Islet precursor cell (in vitro differentiated cells): ENCODE measurements at places on chromosomes 2 and 18.

DNA sequence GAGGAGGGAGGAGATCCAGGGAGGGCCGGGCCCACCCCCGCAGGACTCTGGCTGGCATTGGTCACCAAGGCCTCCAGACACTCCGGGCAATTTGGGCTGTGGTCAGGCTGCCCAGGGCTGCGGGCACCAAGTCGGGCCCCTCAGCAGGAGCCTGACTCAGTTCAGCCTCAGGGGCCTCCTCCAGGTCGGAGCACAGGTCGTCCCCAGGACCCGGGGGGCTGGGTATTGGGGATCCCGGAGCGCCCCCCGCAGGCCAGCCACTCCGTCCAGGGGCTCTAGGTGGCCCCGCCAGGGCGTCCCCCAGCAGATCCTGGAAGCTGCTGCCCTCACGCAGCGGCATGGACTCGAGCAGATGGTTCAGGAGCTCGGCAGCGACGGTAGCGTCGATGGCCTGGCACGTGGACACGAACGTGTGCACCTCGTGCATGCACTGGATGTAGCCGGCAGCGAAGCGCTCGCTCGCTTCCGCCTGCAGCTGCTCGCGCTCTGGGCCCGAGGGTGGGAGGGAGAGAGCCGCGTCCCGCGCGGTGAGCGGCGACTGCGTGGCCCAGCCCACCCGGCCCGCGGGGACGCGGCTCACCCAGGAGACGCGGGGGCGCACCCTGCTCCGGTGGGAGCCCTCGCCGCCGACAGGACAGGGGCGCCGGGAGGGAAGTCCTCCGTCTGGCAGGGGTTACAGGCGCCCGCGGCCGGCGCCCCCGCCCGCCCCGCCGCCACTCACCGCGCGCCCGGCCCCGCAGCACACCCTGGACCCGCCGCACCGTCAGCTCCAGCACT, 884 bp downstream of the HES6 start:
- no peak for DNase-seq

- peak; percentile 50 for DNase-seq
Measured at GRCh38 chr2:119475225-119475856, 43.7 kb downstream of the TMEM37 start.

- peak; percentile 78 for DNase-seq
Measured at GRCh38 chr2:214465363-214466146, 54.7 kb downstream of the VWC2L start.

DNA sequence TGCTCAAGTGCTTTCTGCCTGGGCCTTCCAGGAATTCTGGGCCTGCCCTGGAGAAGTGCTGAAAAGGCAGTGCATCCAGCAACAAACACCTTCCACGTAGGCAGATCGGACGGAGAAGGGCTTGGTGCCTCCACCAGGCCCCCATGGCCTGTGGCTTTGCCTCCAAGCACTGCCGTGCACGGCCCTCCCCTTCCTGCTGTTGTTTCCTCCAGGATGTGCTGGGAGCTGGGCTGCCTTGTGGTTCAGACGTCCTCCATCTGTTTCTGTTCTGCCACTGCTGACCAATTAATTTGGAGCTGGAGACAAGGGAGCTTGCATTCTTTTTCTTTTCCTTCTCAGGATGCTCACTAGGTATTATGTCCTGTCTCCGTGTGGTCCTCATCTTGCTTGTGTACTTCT, 197.0 kb downstream of the HRH4 start:
- DNase-seq, result no peak

DNA sequence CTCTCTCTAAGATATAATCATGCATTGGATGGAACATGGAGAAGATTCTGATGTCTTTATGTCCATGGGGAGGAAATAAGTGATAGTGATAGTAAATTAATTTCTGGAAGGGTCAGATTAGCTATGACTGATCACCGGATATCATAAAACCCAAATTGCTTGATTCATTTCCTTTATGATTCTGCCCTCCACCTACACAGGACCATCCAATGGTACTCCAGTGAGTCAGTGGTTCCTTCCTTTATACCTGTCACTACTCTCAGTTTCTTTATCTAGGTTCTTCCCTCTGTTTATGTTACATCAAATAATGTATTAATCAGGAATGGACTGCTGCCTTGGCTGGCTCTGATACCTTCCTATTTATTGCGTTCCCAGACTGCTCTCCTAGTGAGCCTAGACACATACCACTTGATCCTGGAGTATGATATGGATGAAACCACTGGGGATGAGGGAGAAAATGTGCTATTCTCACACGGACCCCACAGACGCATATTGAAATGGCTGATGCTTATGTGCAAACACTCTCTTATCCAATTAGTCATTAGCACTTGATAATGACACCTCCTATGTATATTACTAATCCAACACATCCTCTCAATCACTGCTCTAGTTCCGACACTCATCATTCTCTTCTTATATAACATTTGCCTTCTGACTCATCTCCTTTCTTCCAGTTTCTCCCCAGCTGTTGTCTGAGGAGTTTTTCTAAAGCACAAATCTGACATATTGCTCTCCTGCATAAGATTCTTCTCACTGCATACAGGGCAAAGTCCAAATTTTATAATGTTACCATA, 315.6 kb downstream of the INSIG2 start:
- DNase-seq, result no peak

- DNase-seq, result no peak
Measured at GRCh38 chr2:28628987-28629386, 122.6 kb upstream of the PPP1CB start.
